ENCODE measurements at places on chromosomes 3 and 15. TPM values are rescaled to one million over a fixed set of nuclear protein-coding genes. Genes with fewer than 3 reads are reported as not detected.

GALNT15 gene
- total RNA-seq: 15.9 TPM

PCSK6 gene
- total RNA-seq: 13.3 TPM

UTS2B gene
- 0.22 TPM for total RNA-seq

SLC28A1 gene
- 1.9 TPM for total RNA-seq

CLRN1 gene
- total RNA-seq: not detected

TRH gene
- not detected for total RNA-seq

GOLGA6A gene
- total RNA-seq: 1.1 TPM
